ENCODE measurements at places on chromosomes 5 and 9.

GRCh38 chr5:109805472-109805871 is 115.7 kb downstream of the MAN2A1 start:
- DNase-seq: no peak

GRCh38 chr5:122165559-122166078 is 36.3 kb downstream of the ZNF474 start:
- DNase-seq: no peak

DNA sequence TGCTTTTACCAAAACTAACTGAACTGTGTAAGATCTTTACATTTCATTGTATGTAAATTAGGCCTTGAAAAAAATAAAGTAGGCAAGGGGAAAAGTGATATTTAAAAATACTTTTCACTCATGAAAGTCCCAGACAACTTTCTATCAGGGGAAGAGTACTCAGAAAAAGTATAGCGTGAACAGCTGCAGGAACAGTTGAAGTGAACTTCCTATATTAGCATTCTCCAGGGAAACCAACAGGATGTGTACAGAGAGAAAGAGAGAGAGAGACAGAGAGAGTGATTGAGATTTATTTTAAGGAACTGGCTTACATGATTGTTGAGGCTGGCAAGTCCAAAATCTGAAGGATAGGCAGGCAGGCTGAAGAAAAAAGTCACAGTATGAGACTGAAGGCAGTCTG is 42.0 kb downstream of the ERMP1 start:
- DNase-seq: no peak

DNA sequence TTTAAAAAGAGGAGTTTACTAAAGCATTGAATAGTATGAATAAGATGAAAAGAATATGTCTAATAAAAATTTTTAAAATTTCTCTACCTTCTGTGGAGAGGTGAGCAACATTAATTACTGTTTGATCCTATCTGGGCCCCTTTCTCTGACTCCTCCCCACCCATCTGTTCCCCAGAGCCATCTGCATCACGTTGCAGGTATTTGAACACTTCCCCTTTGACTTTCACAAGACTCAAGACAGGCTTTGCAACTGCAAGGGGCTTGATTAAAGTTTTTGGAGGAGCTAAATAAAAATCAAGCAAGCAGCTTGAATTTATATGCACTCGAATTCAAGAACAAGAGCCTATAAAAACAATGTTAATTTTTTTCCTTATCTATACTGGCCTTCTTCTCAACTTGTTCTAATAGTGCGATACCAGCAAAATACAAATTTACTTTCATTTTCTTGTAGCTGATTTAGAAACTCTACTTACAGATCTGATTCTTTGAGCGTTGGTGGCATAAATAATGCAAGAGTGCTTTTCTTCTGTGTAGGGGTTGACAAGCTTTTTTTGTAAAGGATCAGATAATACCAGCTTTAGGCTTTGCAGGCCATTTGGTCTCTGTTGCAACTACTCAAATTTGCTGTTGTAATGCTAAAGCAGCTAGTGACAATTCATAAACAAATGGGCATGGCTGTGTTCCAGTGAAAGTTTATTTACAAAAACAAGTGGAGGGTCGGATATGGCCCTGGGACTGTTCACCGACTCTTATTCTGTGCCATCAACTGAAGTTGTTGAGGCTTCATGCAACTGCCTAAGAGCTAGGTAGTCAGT is 21.2 kb downstream of the TXNDC8 start:
- no peak for DNase-seq

DNA sequence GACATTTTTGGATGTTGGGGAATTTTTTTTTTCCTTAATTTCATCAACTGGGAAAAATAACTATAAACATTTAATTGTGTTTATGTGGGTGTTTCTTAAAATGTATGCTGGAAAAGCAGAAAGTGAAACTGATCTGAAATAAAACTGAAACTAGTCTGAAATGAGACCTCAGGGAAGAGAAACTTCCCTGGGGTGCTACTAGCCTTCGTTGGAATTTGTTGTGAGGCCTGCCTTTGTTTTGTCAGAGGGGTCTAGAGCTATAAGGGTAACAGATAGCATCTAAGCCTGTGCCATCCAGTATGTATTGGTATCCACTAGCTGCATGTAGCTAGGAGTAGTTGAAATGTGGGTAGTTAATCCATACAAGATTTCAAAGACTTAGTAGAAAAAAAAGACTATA is 10.4 kb downstream of the ZNF618 start:
- DNase-seq: no peak

GRCh38 chr5:178483620-178484019 is 106.6 kb downstream of the COL23A1 start:
- peak; percentile 30 for DNase-seq

DNA sequence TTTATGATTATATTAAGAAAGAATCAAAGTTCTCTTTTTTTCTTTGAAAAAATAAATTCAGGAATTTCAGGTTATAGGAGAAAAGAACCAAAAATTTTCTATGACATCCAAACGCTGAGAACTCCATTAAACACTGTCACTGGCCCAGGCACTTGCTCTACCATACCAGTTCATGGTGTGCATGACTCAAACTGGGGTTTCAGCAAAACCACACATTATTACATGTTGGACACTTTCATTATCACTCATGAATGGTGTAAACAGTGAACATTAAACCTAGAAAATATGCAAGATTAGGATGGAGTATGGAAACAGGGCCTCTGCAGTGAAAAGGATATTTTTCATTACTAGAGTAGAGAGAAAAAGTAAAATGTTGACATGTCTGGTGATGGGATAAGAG is 369.9 kb upstream of the FAM174A start:
- no peak for DNase-seq

DNA sequence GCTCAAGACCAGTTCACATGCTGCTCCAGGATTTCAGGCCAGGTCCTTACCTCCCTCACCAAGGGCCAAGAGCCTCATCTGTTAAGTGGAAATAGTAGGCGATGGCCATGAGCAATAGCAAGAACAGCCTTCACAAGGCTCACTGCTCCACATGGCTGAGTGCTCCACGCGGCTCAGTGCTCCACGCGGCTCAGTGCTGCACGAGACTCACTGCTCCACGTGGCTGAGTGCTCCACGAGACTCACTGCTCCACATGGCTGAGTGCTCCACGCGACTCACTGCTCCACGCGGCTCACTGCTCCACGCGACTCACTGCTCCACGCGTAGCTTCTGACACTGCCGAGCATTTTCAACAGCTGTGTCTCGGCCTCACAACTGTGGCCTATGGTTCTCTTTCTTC is 36.4 kb upstream of the ADAMTS2 start:
- DNase-seq: no peak

GRCh38 chr9:27659001-27659400 is 85.7 kb upstream of the C9orf72 start:
- no peak for DNase-seq

Measured in stimulated activated CD4-positive, alpha-beta T cell treated with anti-CD3 and anti-CD28 coated beads, Interleukin-2, amount 100 ng/mL, for 24 hours (primary cell).